Right hindlimb (tissue), 1 donor: ENCODE measurements at places on chromosomes 2 and 18.
A peak's percentile ranks its signal among the peaks of the same experiment; 100 is the strongest.

DNA sequence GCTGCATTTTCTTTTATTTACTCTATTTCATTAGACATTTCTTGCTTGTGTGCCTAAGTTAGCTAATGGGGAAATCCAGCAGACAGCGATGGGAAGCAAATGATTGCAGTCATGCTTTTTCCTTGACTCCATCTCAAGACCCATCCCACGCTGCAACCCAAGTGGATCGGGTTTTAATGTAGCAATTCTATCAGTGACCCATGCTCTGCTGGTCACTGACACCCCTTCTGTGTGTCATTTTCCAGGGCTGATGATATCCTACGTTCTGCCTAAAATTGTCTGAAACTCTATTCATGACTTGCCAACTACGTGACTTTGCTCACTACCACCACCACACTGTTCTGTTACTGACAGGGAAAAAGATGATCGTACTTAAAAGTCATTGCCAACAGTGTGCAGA, 129.8 kb downstream of the CCBE1 start:
- DNase-seq: no peak

GRCh38 chr18:46652372-46652771, 4.6 kb downstream of the LOXHD1 start:
- DNase-seq: no peak

- DNase-seq: no peak
These were observed 104.2 kb upstream of the MAP4K3 start for GRCh38 chr2:39541011-39541930.

GRCh38 chr18:72566290-72566689, 22.1 kb upstream of the CBLN2 start:
- DNase-seq: no peak

GRCh38 chr2:18976168-18976961, 382.1 kb downstream of the OSR1 start:
- no peak for DNase-seq

DNA sequence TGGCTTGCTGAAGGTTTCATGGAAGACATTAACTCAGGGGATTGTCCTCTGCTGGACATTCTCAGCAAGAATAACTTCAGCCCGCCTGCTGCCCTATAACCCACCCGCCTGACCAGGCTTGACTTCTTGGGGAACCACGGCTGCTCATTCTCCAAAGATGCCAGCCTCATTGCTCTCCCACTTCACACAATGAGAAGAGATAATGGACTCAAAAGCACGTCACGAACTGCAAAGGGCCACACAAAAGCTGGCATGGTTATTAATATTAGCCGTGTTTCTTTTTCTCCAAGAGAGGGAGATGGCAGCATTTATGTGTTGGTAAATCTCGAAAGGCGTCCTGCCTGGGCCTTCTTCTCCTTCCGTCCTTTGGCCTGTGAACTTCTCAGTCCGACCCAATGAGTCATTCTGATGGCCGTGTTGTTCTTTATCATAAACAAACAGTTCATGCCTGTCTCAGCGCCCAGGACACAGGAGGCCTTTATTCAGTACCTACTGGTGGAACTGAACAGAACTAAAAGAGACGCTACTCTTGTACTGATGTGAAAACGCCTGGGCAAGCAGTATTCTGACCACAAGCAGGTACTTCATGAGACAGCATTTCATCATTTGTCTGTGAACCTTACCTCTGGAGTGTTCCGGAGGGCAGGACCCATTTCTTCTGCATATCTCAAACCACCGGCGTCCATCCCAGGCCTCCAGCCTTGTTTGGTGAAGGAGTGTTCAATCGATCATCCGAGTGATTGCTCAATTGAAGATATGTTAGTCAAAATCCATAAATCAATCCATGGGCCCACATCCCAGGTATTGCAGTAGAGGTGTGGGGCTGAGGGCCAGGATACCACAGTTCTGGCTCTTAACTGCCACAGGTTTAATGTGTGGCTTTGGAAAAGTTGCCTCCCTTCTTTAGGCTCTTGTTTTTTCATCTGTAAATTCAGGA, 25.1 kb upstream of the KLHL29 start:
- DNase-seq: no peak

DNA sequence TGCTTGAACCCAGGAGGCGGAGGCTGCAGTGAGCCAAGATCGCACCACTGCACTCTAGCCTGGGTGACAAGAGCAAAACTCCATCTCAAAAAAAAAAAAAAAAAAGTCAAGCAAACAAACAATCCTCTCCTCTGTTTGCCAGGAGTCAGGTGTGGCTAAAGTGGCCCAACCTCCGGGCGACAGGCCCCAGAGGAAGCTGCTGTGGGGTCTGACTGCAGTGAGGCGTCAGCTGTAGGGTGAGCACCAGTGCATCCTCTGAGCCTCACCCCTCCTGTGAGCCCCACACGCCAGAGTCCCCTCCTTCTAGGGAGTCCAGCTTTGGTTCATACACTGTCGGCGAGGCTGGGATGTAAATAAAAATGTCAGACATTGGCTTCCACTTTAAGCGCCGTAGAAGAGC, 76.5 kb upstream of the HS6ST1 start:
- DNase-seq: no peak

- DNase-seq: no peak
These were observed 48.5 kb downstream of the MAP4K4 start for GRCh38 chr2:101745711-101746694.

DNA sequence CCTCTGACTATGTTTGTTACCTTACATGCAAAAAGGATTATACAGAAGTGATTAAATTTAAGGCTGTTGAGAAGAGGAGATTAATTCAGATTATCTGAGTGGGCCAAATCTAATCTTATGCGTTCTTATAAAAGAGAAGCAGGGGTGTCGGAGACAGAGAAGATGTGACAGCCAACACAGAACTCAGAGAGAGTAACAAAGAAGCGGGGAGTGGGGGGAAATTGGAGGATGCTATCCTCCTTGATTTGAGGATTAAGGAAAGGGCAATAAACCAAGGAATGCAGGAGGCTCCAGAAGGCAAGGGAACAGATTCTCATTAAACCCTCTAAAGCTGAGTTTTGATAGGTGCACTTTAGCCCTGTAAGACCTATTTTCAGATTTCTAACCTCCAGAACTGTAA, 291.3 kb upstream of the REG3G start:
- no peak for DNase-seq

- no peak for DNase-seq
These were observed 54.3 kb upstream of the RGPD4 start for GRCh38 chr2:107772353-107772752.

GRCh38 chr18:4807604-4808293, 352.6 kb upstream of the DLGAP1 start:
- DNase-seq: peak; percentile 31

- no peak for DNase-seq
These were observed 427.0 kb upstream of the TNP1 start for GRCh38 chr2:217286833-217287232.

GRCh38 chr2:237868631-237869342, 9.4 kb downstream of the RAMP1 start:
- peak; percentile 50 for DNase-seq

- DNase-seq: no peak
These were observed 63.1 kb downstream of the UNC80 start for GRCh38 chr2:209834767-209835166.

DNA sequence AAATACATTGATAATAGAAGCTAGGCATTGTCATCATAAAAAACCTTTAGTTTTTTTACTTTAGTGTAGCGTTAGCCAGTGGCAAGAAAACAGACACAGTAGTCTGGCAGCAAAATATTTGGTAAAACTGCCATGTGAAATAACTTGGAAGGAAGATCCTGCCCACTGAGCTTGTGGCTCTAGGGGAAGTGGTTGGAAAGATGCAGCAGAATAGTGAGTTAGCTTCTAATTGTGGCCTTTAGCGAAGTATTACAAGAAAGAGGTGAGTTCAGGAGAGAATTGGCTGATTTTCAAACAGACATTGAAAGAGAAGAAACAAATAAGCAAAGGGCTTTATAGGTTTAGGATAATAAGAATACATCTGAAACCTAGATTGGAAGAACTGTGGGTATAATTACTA, 1887.8 kb upstream of the CELF4 start:
- DNase-seq: no peak

DNA sequence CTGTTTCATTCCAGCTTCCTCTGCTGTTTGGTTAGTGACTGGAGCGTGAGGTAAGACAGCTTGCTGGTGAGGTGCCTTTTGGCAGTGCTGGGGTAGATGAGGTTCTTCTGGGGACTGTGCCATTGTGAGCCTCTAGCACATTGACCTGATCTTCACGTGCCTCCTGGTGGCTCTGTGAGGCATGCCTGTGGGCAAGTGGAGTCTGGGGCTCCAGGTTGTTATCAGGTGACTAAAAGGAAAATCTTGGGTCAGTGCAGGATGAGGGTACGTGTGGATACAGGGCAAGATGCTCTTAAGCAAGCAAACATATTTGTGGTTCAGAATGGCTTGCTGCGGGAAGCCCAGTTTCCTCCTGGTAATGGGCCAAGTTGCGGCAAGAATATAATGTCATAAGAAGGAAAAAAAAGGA, 75.4 kb downstream of the FHOD3 start:
- DNase-seq: no peak

DNA sequence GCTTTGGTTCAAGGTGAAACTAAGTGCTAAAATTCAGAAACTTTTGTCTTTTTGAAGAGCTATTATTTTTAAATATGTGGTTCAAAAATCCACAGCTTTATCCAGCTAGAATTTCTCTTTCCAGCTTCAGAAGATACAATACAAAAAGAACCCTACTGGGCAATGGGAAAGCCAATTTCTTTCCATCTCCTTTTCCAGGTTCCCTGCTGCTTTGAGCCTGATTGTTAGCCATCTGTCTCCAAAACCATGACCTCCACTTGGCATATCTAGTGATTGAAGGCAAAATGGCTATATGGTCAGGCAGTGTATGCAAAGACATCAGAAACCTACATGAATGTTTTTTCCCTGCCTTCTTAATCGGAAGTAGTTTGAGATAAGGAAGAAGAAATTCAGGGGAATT, 134.1 kb downstream of the KCNH7 start:
- no peak for DNase-seq

DNA sequence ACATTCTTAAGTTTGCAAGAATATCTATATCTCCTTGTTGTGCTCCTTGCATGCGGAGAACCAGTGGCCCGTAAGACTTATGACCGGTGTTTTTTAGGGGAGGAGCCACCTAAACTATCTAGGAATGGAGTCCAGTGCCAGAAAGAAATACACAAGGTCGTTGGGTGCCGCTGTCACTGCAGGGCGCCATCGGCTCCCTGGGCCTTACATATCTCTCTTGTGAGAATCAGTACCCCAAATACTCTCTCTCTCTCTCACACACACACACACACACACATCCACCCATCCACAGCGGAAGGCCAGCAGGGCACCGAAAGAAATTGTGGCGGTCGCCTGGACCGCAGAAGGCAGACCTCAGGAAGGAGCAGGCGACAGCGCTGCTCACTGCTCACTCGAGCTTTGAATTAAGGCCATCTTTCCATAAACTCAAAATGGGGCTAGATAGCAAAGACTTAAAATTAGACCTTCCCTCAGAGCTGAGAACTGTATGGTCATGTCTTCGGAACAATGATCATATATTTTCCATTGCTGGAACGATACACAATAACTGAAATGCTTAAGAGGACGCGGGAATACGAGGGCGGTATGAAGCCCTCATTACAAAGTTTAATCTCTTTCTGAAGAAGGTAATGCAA, 10.4 kb downstream of the NR4A2 start:
- no peak for DNase-seq
